NCI-H1417 (cell line): ENCODE measurements at places on chromosomes 12 and 14.

- DNase-seq = peak; percentile 16
These were observed 50.6 kb downstream of the DAAM1 start for GRCh38 chr14:59239022-59239421.

- DNase-seq = no peak
These were observed 140.8 kb upstream of the CNTN1 start for GRCh38 chr12:40551466-40551865.

DNA sequence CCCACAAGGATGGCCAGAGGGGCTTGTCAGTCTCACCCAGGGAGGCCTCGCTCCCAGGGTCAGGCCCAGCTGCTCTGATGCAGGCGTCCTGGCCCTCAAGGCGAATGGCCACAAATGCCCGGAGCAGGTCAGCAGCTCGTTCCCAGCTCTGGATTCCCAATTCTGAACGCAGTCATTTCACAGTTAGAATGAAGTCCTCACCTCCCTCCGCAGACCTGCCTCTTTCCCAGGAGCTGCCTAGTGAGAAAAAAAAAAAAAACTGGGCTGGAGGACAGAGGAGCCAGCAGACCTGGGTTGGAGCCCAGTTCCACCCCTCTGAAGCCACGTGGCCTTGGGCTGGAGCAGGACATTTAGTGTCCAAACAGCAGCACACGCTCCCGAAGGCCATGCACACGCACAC, 62.2 kb upstream of the DIO3 start:
- no peak for DNase-seq

DNA sequence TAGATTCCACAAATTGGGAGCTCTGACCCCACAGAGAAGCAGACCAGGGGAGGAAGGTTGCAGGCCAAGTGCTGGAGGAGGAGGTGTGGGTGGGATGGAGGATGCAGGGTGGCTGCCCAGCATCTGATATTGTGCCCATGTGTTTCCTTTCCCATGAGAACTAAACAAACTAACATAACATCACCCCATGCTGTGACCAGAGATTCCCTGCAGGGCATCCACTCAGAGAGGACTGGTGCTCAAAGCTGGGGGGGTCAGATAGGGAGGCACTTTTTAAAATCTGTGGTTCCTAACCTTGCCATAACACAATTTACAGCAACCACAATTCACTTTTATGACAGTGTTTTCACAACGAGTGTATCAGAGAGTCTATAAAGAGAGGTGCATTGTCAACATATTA, 1277.6 kb downstream of the AACS start:
- DNase-seq = no peak

DNA sequence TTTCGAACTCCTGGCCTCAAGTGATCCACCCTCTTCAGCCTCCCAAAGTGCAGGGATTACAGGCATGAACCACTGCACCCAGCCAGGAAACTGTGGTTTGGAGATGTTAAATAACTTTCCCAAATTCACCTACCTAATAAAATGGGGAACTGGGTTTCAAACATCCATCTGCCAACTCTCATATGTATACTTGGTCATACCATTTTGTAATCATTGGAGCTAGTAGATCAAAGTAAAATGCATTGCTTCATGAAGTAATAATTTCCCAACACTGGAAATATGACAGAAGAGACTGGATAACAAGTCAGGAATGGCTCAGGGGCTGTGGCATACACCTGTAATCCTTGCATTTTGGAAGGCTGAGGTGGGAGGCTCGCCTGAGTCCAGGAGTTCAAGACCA, 5.3 kb upstream of the HECTD1 start:
- DNase-seq = no peak

GRCh38 chr14:69043596-69044260, 64.6 kb upstream of the ACTN1 start:
- no peak for DNase-seq

GRCh38 chr12:6346235-6346832, 4.5 kb upstream of the TNFRSF1A start:
- DNase-seq = no peak

DNA sequence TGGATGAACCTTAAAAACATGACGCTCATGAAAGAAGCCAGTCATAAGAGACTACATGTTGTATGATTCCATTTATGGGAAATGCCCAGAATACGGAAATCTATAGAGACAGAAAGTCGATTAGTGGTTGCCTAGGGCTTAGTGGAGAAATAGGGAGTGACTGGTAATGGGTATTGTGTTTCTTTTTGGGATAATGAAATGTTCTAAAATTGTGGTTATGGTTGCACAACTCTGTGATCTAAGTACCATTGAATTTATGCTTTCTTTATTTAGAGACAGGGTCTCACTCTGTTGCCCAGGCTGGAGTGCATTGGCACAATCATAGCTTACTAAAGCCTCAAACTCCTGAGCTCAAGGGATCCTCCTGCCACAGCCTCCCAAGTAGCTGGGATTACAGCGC, 8.0 kb downstream of the RBMS2 start:
- DNase-seq = no peak

GRCh38 chr12:3476403-3476802, 14.6 kb upstream of the PRMT8 start:
- no peak for DNase-seq

- no peak for DNase-seq
These were observed 3.5 kb downstream of the ACRBP start for GRCh38 chr12:6643569-6644256.

GRCh38 chr12:54368025-54368708, 3.9 kb upstream of the GPR84 start:
- no peak for DNase-seq

- no peak for DNase-seq
These were observed 618 bp upstream of the ANKRD52 start for GRCh38 chr12:56258820-56259183.

DNA sequence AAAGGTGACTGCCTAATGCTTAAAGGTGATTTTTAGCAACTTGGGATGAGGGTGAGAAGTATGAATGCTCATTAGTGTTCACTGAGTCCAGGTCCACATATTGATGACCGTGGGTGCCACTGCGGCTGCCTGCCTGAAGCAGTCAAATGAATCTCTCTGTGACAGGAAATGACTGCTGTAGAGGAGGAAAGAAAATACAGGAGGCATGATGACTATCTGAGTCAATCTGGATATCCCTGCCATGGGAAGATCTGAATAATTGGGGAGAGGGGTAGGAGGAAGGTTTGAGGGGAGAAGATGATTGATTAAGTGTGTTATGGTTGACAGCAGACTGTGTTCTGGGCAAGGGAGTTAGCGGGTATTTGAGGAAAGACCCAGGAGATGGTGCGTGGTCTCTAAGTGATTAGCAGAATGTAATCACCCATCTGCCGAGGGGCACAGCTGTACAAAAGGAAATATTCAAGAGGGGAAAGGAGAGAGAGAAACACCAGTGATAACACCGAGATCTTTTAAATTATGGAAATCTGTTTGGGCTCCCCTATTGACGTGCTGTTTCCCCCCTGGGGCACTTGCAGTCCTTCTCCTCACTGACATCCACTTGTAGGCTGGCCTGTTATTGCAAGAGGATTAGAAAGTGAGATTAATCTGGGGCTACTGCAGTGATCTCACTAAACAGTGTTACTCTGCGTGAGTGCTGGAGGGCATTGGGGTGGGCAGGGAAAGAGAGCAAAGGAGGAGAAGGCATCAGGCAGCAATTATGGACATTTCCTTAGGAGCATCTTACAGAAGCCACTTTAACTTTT, 97.7 kb downstream of the AKAP6 start:
- DNase-seq = peak; percentile 77

- no peak for DNase-seq
These were observed 18.9 kb upstream of the SYNDIG1L start for GRCh38 chr14:74444866-74445265.

GRCh38 chr12:55997535-55997859, 421 bp downstream of the SUOX start:
- no peak for DNase-seq

DNA sequence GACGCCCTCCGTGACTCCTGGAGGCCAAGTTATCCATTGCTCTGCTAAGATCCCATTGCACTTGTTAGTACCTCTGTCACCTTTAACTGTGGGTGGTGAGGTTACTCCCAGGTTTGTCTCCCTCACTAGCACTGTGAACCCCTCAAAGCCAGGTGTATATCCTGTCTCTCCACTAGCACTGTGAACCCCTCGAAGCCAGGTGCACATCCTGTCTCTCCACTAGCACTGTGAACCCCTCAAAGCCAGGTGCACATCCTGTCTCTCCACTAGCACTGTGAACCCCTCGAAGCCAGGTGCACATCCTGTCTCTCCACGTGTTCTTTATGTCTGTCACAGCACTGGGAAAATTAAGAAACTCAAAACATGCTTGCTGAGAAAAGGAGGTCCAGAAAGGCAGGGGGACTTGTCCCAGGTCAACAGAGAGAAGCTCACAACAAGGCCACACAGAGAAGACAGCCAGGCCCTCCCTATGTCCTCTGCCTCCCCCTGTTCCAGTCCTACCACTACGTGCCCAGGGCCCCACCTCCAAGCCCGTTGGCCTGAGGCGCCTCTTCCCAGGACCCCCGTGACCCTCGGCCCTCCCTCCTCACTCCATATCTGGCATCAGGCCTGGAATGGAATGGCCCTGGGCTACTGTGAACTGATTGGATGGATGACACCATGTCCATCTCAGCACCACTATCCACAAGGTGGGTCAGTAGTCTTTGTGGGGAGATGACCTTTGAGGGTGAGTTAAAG, 26.4 kb upstream of the FKBP4 start:
- no peak for DNase-seq

DNA sequence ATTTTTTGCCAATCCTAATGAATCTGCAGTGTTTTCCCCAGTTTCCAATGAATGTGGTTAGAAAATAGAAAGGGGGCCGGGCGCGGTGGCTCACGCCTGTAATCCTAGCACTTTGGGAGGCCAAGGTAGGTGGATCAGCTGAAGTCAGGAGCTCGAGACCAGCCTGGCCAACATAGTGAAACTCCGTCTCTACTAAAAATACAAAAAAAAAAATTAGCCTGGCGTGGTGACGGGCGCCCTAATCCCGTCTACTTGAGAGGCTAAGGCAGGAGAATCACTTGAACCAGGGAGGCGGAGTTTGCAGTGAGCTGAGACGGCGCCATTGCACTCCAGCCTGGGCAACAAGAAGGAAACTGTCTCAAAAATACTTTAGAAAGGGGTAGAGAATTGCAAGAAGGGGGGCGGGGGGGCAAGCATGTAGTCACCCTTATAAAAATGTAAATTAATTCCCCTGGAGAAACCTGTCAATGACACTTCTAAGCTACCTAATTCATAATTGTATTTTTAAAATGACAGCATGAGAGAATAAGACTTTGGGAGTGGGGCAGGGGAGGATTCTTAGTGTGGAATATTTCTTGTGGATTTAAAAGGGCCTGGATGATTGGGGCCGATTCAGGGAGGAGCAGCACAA, 1.7 kb downstream of the KLHDC2 start:
- DNase-seq = no peak

- no peak for DNase-seq
These were observed 50.0 kb downstream of the SOCS2 start for GRCh38 chr12:93622485-93622884.

- no peak for DNase-seq
These were observed 49.4 kb downstream of the SLC15A5 start for GRCh38 chr12:16228067-16228466.

DNA sequence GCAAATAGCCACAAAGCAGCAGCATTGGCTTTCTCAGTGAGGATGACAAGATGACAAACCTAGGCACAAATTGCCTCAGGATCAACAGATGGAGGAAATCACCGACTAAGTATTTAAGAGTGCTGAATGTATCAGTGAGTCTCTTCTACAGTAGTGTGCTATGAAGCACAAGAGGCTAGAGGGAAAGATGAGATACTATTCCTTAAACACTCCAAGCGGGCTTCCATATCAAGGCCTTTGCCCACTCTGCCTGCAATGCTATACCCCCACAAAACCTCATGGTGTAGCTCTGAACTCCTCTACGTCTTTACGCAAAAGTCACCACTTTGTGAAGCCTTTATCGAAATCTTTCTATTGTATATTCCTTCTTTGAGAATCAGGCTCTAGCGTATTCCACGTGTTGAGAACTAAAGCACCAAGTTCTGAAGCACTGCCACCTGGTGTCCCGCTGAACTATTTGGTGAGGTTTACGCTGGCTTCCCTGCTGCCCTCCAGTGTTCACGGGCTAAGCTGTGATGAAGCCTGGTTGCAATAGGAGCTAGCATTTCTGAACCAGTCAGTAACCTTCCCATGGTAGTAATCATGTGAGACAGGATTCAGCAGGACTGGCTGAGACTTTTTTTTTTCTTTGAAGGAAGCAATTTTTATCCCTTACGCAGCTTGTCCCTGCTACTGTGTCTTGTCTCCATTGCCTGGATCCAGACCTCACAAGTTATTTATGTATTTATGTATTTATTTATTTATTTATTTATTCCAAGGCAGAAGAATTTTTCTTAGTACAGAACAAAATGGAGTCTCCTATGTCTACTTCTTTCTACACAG, 426.5 kb upstream of the OR4E1 start:
- peak; percentile 3 for DNase-seq

- DNase-seq = no peak
These were observed 68.0 kb upstream of the FAR2 start for GRCh38 chr12:29081101-29081500.

GRCh38 chr12:60169904-60170303, 574.1 kb downstream of the SLC16A7 start:
- no peak for DNase-seq

GRCh38 chr12:112564160-112564784, 145.5 kb downstream of the PTPN11 start:
- DNase-seq = no peak

GRCh38 chr12:129446696-129447095, 457.1 kb downstream of the TMEM132D start:
- no peak for DNase-seq

- no peak for DNase-seq
These were observed 68.0 kb downstream of the WNK1 start for GRCh38 chr12:820336-820735.

- no peak for DNase-seq
These were observed 88.3 kb downstream of the FIGNL2 start for GRCh38 chr12:51760231-51760630.

GRCh38 chr12:50032515-50032853, 7.2 kb upstream of the RACGAP1 start:
- no peak for DNase-seq

DNA sequence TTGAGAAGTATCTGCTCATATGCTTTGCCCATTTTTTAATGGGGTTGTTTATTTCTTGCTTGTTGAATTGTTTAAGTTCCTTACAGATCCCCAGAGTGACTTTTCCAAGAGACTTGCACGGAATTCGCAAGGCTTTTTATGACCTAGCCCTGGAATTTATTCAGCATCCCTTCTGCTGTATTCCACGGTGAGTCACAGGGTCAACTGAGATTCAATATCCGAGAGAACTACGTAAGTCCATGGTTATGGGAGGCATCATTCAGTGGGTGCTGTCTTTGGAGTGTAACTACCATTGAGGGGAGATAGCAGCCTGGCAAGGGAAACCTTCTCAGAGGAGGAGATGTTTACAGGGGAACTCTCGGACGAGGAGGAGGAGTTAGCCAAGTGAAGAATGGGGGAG, 20.9 kb upstream of the GPRC5A start:
- no peak for DNase-seq

DNA sequence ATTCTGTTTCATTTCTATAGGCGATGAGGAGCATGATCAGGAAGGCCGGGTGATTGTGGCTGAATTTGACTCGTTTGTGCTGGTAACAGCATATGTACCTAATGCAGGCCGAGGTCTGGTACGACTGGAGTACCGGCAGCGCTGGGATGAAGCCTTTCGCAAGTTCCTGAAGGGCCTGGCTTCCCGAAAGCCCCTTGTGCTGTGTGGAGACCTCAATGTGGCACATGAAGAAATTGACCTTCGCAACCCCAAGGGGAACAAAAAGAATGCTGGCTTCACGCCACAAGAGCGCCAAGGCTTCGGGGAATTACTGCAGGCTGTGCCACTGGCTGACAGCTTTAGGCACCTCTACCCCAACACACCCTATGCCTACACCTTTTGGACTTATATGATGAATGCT, 1.9 kb downstream of the APEX1 start:
- DNase-seq = no peak

GRCh38 chr12:47820631-47821345, 1.1 kb upstream of the HDAC7 start:
- peak; percentile 49 for DNase-seq
